ENCODE measurements at places on chromosomes 1 and 21.

DNA sequence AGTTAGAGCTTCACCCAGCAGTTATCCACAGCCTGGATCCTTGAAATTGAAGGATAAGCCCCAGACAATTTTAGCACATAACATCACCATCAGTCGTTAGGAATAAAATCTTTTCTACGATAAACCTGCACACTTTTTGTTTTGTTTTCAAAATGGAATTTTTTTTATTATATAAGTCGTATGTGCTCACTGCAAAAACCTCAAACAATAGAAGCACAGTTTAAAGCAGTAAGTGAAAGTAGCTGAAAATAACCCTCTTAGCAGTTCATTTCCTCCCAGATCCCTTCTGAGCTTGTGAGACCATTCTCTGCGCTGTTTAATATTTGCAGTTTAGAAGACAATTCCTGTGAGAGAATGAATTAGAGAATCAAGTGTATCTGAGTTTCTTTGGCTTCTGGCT lies 38.3 kb downstream of the ELK4 start:
- DNase-seq, result no peak

DNA sequence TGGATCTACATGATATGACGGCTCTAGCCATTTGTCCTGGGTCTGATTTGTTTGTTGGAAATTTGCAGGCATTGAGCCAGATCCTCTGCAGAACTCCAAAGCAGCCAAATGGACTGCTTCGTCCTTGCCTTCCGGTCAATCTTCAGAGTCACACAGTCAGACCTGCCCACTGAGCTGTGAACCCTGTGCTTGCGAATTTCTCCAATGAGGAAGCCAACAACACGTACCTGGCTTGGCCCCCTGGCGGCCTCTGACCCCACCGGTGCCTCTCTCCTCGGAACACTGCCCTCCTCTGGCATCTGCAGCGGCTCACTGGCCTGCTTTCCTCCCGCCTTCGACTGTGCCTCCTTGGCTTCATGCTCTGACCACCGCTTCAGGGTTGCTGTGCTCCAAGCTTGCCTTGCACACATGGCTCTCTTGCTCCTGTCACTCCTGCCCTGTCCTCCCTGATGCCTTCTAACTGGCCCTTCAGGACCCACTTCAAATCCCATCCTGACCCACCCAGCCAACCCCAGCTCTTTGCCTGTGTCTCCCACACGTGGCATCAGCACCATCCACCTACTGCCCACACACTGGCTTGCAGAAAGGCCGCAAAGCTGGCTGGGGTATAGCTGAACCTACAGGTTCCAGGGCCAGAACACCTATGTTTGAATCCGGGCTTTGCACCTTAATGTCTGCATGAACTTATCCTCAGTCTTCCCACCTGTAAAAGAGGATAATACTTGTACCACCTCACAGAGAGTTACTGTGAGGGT lies 128.2 kb downstream of the KCNN3 start:
- DNase-seq, result no peak

GRCh38 chr1:42733415-42734200 lies 6.4 kb downstream of the CLDN19 start:
- DNase-seq, result no peak

DNA sequence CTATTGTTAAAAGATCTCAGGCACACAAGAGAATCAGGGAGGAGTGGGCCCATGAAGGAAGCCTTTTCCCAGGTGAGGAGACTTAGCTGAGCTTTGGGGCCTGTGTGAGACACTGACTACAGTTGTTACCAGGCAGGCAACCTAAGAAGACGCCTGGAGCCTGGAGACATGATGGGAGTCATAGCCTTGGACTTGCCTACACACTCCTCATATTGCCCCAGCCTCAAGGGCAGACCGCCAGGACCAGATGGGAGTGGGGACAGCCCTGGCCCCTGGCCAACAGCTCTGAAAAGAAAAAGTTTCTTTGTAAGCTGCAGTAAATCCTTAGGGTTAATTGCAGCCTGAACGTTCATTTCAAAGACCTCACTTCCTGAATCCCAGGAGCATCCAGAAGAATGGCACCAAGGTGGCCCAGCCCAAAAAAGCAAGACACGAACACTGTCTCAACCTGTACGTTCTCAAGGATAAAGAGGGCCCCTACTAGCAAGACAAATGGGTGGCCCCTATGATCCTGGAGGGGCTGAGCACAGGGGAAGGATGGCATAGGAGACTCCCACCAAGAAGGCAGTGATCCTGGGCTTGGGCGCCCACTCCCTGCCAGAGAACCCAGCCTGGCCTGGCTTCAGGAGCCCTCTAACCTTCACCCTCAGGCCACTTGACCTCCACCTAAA lies 33.2 kb upstream of the BTG2 start:
- no peak for DNase-seq

DNA sequence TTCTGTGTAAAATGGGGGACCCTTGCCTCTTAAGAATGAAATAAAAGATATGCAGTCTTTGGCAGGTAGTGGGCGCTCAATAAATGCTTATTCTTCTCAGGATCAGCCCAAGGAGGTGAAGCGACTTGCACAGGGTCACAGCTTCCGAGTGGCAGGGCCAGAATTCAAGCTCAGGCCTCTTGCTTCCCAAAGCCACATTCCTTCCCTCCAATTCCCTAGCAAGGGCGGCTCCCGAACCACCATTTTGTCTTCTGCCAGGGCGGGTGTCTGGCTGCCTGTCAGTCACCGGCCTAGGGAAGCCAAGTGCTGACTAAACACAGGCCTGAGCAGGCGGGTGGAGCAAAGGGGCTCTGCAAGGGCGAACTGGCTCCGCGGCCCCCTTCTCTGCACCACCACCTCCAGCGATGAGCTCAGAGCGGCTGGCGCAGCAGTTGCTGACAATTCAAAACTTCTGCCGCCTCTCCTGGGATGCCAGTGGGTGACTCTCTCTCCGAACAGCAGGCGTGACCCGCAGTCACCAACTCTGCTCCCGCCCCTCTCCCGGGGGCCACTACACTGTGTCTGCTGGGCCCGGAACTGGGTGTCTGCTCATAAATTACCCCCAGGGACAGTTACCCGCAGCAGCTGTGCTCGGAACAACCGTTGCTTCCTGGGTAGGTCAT lies 10.8 kb downstream of the GPR3 start:
- peak; percentile 78 for DNase-seq

- no peak for DNase-seq
These were observed 7.2 kb upstream of the XCL2 start for GRCh38 chr1:168550971-168551370.

DNA sequence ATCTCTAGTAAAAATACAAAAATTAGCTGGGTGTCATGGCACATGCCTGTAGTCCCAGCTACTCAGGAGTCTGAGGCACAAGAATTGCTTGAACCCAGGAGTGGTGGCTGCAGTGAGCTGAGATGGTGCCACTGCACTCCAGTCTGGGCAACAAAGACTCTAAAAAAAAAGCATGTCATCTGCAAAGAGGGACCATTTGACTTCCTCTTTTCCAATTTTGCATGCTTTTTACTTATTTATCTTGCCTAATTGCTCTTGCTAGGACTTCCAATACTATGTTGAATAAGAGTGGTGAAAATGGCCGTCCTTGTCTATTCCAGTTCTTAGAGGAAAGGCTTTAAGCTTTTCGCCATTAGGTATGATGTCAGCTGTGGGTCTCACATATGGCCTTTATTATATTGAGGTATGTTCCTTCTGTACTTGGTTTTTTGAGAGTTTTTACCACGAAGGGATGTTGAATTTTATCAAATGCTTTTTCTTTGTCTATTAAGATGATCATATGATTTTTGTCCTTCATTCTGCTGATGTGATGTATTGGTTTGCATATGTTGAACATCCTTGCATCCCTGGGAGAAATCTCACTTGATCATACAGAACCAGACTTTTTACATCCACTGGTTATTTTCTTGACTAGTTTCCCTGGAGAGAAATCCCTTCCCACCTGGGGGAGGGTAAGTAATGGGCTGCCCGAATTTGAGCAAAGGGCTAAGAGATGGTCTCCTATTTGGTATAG lies 17.0 kb upstream of the RAP1GAP start:
- DNase-seq, result no peak

DNA sequence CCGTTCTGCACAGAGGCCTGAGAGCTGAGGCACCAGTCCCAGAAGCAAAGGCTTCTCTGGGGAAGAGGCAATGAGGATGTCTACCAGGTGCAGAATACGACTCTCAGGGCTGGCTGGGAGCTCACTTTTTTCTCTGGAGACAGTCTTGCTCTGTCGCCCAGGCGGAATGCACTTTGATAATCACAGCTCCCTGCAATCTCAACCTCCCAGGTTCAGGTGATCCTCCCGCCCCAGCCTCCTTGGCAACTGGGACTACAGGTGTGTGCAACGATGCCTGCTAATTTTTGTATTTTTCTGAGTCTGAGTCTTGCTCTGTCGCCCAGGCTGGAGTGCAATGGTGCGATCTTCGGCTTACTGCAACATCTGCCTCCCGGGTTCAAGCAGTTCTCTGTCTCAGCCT lies 17.6 kb downstream of the NADK start:
- DNase-seq, result no peak

DNA sequence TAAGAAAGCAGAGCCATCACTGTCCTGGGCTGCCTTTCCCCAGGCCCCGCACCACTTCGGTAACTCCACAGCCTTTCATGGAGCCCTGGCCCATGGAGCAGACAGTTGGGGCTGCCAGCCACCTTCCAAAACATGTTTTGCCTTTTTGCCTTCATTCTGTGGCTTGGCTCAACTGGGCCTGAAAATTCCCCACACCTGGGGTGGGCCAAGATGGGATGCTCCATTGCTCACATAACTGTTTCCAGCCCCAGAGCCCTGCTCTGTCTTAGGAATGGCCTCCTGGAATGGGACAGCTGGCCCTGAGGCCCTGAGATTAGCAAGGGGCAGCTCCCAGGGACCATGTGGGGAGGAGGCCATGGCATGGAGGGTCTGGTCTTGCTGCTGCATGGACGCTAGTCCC lies 10.9 kb upstream of the PRELP start:
- no peak for DNase-seq

DNA sequence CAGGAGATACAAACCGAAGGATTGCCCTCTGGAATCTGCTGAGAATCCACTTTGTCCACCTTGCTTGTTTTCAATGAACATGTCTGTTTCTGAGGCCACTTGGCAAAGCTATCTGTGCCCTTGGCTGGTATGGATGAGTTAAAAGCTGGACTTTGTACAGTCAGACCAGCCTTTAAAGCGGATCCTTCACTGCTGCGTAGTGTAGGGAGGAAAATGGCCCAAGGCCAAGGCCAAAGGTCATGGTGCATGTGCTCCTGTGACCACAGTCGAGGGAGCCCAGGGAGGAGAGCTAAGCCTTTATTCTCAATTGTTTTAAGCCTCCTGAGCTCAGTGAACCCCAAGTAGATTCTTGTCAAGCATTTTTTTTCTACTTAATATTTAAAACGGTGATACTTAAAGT lies 37.0 kb downstream of the KCNJ15 start:
- DNase-seq, result no peak

DNA sequence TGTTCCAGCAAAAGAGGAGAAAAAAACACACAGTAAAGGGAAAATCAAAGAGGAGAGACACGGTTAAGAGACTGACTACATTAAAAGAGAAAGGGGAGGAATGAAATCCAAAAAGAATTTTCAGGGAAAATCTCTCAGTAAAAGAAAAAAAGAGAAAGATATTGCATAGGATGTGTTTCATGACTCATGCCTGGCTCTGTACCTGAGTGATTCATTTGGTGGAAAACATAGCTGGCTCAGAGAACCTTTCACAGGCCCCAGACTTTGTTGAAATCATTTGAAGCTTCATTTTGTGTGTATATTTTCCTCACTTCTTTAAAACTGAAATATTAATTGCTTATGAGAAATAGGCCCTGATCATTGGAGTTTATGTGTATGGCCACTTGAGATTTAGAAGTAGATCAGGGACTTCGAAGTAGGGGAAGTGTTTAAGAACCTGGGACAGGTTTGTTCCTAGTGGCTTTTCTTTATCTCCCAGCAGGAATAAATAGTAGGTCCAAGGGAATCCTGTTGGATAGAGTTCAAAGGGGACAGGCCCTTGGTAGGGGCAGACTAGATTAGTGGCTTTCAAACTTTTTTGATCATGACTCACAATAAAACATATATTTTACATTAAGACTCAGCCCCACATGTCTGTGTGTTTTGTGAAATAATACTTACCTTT lies 239.1 kb upstream of the SGIP1 start:
- no peak for DNase-seq

DNA sequence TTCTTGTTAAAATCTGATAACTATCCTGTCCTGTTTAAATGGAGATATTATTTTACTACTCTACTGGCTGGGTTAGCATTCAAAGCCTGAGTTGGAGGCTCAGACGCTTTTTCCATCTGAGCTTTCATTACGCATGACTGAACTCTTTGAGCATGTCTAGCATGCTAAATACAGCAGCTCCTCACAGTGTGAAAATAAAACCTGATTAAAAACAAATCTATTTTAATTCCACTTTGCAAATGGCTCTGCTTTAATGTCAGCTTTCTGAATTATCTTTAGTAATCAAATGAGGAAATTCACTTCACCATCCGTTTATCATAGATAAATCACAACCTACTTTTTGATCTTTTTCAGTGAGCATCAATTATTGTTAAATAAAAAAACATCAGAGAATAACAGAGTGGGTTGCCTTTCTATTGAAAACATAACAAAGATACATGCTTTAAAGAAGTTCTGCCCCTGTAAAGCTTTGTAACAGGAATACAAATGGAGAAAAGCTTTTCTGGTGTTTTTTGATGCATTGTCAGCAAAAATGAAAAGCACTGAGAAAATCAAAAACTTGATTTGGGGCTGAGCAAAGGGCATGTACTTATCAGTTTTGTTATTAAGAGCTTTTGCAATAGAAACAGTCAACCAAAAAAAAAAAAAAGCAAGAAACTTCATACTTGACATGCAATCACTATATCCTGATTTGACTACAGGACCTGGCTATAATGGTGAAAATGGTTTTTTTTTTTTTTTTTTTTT lies 3.5 kb upstream of the SPEN start:
- no peak for DNase-seq

GRCh38 chr1:167784876-167785550 lies 63.2 kb downstream of the MPZL1 start:
- DNase-seq, result no peak

GRCh38 chr1:41700581-41700980 lies 216.1 kb upstream of the EDN2 start:
- DNase-seq, result no peak

- DNase-seq, result no peak
These were observed 34.6 kb downstream of the DNTTIP2 start for GRCh38 chr1:93844262-93845045.

- DNase-seq, result no peak
These were observed 43.5 kb upstream of the ZNF644 start for GRCh38 chr1:91065337-91065736.

GRCh38 chr21:37647781-37648180 lies 268.5 kb downstream of the KCNJ6 start:
- DNase-seq, result no peak
